Adrenal gland (tissue), 19 donors: ENCODE measurements at places on chromosomes 12 and 14. TPM values are rescaled to one million over a fixed set of nuclear protein-coding genes. Genes with fewer than 3 reads are reported as not detected.

The RDH16 gene
- 0.05 TPM for polyA plus RNA-seq

GRCh38 chr12:43011383-43011926, 421.9 kb upstream of the PRICKLE1 start:
- DNase-seq = no peak
- H3K27ac ChIP-seq = no peak overlapping the region
- H3K4me1 ChIP-seq = no peaks in the 10 kb centered on the region
- no peaks in the 10 kb centered on the region for H3K36me3 ChIP-seq
- H3K4me3 ChIP-seq = no peak overlapping the region
- H3K27me3 ChIP-seq = no peaks in the 10 kb centered on the region

DNA sequence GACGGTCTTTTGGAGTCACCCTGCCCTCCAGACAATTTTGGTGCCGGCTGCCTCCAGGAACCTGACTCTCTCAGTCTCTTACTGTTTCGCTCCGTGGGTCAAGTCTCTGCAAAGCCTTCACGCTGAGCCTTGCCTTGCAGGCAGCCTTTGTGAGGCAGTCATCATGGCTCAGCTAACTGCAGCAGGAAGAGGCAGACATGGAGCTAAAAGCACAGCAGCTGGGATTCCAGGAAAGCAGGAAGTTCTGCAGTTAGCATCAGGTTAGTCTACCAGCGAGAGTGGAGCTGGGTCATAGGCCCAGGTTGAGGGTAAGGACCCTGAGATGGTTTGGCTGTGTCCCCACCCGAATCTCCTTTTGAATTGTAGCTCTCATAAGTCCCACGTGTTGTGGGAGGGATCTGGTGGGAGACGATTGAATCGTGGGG, 305.4 kb downstream of the PCNX1 start:
- H3K36me3 ChIP-seq = no peaks in the 10 kb centered on the region
- H3K27me3 ChIP-seq = no peaks in the 10 kb centered on the region
- H3K27ac ChIP-seq = no peak overlapping the region
- H3K4me3 ChIP-seq = no peak overlapping the region

DNA sequence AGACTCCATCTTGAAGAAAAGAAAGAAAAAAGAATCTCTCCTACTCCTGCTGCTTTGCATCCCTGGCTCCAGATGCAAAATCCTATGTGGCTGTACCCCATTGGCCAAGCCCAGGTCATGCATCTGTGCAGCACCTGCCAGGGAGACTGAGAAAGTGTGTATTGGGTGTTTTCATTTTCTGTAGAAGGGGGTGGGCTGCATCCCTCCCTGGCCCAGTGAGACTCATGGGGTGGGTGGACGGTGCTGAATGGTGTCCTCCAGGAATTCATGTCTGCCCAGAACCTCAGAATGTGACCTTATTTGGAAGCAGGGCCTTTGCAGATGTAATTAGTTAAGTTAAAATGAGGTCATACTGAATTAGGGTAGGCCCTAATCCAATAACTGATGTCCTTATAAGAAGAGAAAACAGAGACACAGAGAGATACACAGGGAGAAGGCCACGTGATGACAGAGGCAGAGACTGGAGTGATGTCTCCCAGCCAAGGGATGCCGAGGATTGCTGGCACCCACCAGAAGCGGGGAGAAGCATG, 23.2 kb downstream of the MOAP1 start:
- H3K4me1 ChIP-seq = no peaks in the 10 kb centered on the region
- no peaks in the 10 kb centered on the region for H3K36me3 ChIP-seq
- DNase-seq = no peak
- no peak overlapping the region for H3K4me3 ChIP-seq
- no peaks in the 10 kb centered on the region for H3K27me3 ChIP-seq
- no peak overlapping the region for H3K27ac ChIP-seq

DNA sequence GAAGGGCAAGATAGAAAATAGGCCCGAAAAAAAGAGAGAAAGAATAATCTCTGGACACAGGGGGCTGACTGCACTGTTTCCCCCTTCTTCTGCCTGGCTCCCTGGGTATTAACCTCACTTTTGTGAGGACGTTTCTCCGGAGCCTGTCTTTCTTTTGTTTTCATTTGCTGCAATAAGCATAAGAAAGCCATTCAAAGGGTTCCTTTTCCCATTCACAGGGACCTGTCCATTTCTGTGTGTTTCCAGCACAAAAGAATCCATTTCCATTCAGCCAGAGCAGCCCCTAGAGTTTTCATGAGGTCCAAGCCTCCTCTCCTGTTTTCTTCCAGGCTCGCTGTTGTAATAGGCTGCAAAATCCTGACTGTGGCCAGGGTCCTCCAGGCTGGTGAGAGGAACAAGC, 16.8 kb downstream of the PLXNC1 start:
- H3K27me3 ChIP-seq = no peaks in the 10 kb centered on the region
- peaks cover 8% of the 10 kb centered on the region for H3K4me1 ChIP-seq
- H3K4me3 ChIP-seq = no peak overlapping the region
- H3K36me3 ChIP-seq = no peaks in the 10 kb centered on the region
- no peak overlapping the region for H3K27ac ChIP-seq
- DNase-seq = no peak

DNA sequence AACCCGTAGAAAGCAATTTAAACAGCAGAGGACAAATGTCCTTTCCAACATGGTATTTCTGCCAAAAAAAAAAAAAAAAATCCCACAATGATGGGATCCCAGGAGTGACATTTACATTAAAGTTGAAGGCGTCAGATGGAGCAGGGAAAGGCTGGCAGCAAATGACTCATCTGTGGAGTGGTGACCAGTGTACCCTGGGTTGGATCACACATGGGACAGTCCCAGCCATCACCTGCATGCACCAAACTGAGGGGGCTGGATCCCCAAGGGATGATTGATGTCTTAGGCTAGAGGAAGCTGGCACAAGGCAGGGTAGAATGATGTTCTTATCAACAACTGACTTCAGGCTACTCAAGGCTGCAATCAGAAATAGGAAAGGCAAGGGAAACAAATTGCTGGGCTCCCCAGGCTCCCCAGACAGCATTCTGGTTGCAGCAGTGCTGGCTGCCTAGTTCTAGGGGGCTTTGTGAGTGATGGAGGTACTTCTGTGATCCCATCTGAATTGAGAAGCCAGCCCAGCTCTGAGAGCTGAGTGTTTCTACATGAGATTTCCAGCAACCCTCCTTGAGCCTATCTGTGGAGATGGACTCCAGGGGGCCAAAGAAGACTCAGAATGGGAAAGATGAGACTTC, 117.9 kb downstream of the DPF3 start:
- no peak overlapping the region for H3K27ac ChIP-seq
- no peaks in the 10 kb centered on the region for H3K36me3 ChIP-seq
- no peak overlapping the region for H3K4me3 ChIP-seq
- H3K4me1 ChIP-seq = peaks cover 3% of the 10 kb centered on the region

DNA sequence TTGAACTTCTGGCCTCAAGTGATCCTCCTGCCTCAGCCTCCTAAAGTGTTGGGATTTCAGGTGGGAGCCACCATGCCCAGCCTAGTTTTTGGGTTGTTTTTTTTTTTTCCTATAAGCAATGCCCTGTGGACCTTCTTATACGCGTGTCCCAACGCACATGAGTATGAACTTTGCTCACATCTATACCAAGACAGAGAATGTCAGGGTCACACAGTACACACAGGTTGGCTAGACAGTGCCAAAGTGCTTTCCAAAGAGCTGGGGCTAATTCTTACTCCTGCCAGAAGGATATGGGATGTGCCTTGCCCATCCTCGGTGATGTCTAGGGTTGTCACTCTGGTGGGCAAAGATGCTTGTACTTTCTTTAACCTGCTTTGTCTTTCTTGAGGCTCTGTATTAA, 7.6 kb upstream of the CCDC85C start:
- no peaks in the 10 kb centered on the region for H3K27me3 ChIP-seq
- H3K27ac ChIP-seq = no peak overlapping the region
- no peak for DNase-seq
- H3K4me1 ChIP-seq = no peaks in the 10 kb centered on the region
- no peaks in the 10 kb centered on the region for H3K36me3 ChIP-seq

The ACRBP gene
- polyA plus RNA-seq = 0.91 TPM

The COX8C gene
- not detected for polyA plus RNA-seq

DNA sequence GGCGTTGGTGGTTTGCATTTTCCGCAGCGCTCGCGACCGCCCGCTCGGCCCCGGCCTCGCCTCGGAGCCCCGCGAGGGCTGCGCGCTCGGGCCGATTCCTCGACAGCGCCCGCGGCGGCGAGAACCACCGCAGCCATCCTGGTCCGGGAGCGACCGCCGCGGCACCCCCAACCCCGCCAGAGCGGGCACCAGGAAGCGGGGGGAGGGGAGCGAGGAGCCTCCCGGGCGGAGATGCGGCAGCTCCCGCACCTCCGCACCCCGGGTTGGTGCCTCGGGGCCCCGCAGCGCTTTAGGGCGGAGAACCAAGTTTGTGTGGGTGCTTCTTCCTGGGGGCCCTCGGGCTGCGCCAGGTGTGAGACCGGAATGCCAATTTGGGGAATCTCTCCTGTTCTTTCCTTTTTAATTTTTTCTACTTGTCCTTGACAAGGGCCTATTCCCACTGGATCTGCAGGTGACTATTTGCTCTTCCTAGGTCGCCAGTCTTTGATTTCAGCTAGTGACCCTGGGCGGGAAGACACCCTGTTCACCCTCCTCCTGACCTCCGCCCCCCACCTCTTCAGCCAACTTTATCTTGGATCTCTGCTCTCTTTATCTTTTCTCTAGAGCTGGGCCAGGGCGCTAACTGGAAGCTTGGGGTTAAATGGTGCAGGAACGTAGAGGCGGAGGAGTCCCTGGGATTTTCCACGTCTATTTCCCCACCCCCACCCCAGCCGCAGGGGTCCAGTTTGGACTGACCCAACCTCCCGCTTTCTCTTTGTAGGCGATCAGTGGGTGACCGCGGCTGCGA, at the start of gene SOCS2:
SOCS2 (plus strand) TSS at position 751 of the 787 bp plus-strand sequence. CDS start 223 bp downstream, outside the sequence.
- no peaks in the 10 kb centered on the region for H3K36me3 ChIP-seq
- no peaks in the 10 kb centered on the region for H3K27me3 ChIP-seq
- H3K4me1 ChIP-seq = peaks cover 38% of the 10 kb centered on the region

GRCh38 chr14:33430414-33431035, 491.8 kb downstream of the NPAS3 start:
- H3K36me3 ChIP-seq = no peaks in the 10 kb centered on the region
- no peak overlapping the region for H3K27ac ChIP-seq
- no peak for DNase-seq
- no peaks in the 10 kb centered on the region for H3K27me3 ChIP-seq

The OTX2 gene
- not detected for polyA plus RNA-seq

DNA sequence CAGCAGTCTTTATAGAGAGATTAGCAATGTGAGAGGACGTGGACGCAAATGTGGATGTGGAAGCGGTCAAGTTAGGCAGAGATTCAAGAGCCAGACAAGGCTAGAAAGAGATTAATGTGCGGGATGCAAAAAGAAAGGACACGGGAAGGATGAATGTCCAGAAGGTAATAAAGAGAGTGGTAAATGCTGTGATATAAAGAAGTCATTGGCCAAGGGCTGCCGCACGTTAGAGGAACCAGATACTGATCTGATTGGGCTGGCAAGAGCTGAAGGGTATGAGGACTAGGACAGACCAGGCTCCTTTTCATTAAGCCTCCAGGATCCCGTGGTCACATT, 59.5 kb downstream of the DHRS2 start:
- no peak overlapping the region for H3K4me3 ChIP-seq
- no peak overlapping the region for H3K27ac ChIP-seq
- no peaks in the 10 kb centered on the region for H3K27me3 ChIP-seq
- peaks cover 28% of the 10 kb centered on the region for H3K4me1 ChIP-seq

The CLEC6A gene
- polyA plus RNA-seq = not detected

GRCh38 chr14:79165471-79166090, 995.4 kb downstream of the NRXN3 start:
- no peaks in the 10 kb centered on the region for H3K36me3 ChIP-seq
- H3K4me3 ChIP-seq = no peak overlapping the region
- H3K27ac ChIP-seq = no peak overlapping the region
- no peaks in the 10 kb centered on the region for H3K4me1 ChIP-seq
- H3K27me3 ChIP-seq = no peaks in the 10 kb centered on the region

- H3K4me1 ChIP-seq = no peaks in the 10 kb centered on the region
- H3K4me3 ChIP-seq = no peak overlapping the region
- H3K36me3 ChIP-seq = no peaks in the 10 kb centered on the region
- no peak for DNase-seq
- no peaks in the 10 kb centered on the region for H3K27me3 ChIP-seq
Observed at GRCh38 chr14:84458881-84459280, 1071.1 kb upstream of the FLRT2 start.
